ENCODE measurements at places on chromosomes 2 and 18.

GRCh38 chr2:180000434-180000833, 6.7 kb downstream of the CWC22 start:
- H3K27ac ChIP-seq: no peak overlapping the region
- H3K4me3 ChIP-seq: no peak overlapping the region
- H3K27me3 ChIP-seq: no peaks in the 10 kb centered on the region
- H3K4me1 ChIP-seq: peaks cover under 1% of the 10 kb centered on the region

DNA sequence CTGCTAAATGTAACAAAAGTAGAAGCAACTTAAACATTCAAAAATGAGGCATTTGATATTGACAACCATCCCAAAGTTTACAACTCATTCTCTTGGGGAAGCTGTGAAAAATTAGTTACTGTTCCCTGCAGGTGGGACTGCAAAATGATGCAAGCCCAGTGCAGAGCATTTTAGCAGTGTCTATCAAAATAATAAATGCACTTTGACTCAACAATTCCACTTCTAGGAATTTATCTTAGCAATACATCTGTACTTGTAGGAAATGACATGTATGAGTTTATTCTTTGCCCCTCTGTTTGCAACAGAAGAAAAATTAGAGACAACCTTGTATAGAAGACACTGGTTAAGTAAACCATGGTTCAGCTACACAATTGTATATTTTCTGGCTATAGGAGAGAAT, 48.0 kb upstream of the TLK1 start:
- H3K4me1 ChIP-seq: peaks cover 5% of the 10 kb centered on the region
- H3K4me3 ChIP-seq: no peak overlapping the region
- H3K27me3 ChIP-seq: no peaks in the 10 kb centered on the region
- no peaks in the 10 kb centered on the region for H3K36me3 ChIP-seq
- H3K27ac ChIP-seq: no peak overlapping the region

- no peaks in the 10 kb centered on the region for H3K4me1 ChIP-seq
- no peak for DNase-seq
- no peaks in the 10 kb centered on the region for H3K27me3 ChIP-seq
- H3K36me3 ChIP-seq: no peaks in the 10 kb centered on the region
- no peak overlapping the region for H3K27ac ChIP-seq
Observed at GRCh38 chr2:119276864-119277263, 53.2 kb downstream of the STEAP3 start.

DNA sequence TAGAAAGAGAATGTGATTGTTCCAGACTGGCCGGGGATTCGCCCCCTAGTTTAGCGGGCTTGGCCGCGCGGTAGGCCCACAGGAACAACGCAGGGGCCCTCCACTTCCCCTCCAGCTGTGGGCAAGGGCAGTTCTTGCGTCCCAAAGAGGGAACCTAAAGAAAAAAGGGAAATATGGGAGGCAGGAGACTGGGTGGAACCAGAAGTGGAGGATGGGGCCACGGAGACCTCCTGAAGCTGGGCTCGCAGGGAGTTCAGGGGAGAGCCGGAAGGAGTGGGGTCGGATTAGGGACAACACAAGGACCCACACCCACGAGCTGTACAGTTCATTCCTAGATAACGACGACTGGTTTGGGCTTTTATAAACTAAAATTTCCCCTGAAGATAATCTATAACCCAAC, 18.2 kb downstream of the GNLY start:
- no peak for DNase-seq
- H3K27me3 ChIP-seq: no peaks in the 10 kb centered on the region
- H3K4me1 ChIP-seq: no peaks in the 10 kb centered on the region
- no peak overlapping the region for H3K27ac ChIP-seq

- H3K4me3 ChIP-seq: no peak overlapping the region
- H3K27ac ChIP-seq: no peak overlapping the region
- DNase-seq: no peak
- no peaks in the 10 kb centered on the region for H3K4me1 ChIP-seq
Observed at GRCh38 chr18:2444201-2444875, 127.0 kb downstream of the METTL4 start.

- no peaks in the 10 kb centered on the region for H3K36me3 ChIP-seq
- no peaks in the 10 kb centered on the region for H3K4me1 ChIP-seq
- no peak overlapping the region for H3K27ac ChIP-seq
- no peak overlapping the region for H3K4me3 ChIP-seq
- H3K27me3 ChIP-seq: no peaks in the 10 kb centered on the region
- no peak for DNase-seq
Observed at GRCh38 chr2:51534166-51534565, 502.2 kb upstream of the NRXN1 start.

DNA sequence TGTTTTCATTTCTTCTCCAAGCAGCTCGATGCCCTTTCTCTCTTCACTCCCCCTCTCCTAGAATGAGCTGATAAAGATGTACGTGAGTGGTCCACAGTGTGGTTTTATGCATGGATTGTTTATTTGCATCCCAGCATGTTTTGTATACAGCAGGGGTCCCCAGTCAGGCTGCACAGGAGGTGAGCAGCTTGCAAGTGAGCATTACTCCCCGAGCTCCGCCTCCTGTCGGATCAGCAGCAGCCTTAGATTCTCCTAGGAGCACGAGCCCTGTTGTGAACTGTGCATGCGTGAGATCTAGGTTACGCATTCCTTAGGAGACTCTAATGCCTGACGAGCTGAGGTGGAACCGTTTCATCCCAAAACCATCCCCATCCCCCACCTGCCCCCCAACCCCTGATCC, 262.6 kb downstream of the AGAP1 start:
- no peak overlapping the region for H3K4me3 ChIP-seq
- no peaks in the 10 kb centered on the region for H3K36me3 ChIP-seq
- no peaks in the 10 kb centered on the region for H3K27me3 ChIP-seq
- no peak for DNase-seq
- no peak overlapping the region for H3K27ac ChIP-seq

DNA sequence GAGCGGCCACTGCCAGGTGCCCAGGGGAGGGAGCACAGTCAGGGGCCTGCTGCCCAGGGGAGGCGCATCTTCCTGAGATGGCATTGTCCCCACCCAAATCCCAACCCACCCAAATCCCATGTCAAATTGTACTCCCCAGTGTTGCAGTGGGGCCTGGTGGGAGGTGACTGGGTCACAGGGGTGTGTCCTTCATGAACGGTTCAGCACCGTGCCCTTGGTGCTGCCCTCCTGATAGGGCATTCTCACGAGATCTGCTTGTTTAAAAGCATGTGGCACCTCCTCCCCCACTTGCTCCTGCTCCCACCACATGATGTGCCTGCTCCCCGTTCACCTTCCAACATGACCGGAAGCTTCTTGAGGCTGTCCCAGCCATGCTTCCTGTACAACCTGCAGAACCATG, 27.6 kb downstream of the ANKMY1 start:
- no peaks in the 10 kb centered on the region for H3K36me3 ChIP-seq
- no peaks in the 10 kb centered on the region for H3K27me3 ChIP-seq
- no peak overlapping the region for H3K27ac ChIP-seq
- no peaks in the 10 kb centered on the region for H3K4me1 ChIP-seq
- no peak for DNase-seq
- no peak overlapping the region for H3K4me3 ChIP-seq

DNA sequence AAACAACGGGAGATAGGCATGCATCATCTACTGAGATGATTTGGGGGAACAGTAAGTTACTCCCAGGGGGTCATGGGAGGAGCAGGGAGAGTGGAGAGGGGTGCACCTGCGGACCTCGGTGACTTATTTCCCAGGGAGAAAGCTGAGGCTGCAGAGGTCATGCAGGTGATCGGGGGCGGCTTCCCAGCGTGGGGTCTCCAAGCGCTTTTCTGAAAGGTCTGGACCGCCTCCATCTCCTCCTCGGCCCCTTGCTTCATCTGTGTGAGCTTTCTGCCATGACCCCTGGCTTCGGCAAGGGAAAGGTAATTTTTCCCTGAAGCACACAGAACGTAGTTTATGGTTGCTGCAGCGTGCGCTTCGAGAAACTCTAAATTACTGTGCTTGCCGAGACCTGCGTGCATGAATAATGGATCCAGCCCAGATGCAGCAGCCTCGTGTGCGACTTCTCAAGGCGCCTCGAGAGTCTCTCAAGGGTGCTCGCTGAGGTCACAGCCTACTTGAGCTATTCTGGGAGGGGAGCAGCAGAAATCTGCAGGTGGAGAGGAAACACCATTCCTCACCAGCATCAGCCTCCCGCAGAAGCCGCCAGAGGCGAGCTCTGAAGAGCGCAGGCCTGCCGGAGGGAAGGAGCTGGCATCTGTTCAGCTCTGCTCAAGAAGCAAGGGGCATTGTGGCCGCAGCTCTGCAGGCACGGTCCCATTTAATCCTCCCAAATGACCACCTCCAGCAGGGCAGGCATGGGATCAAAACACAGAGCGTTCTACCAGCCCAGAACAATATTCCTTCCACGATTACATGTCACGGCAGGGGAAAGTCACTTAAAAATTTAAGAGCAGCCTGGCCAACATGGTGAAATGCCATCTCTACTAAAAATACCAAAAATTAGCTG, 308.4 kb upstream of the MYT1L start:
- no peak overlapping the region for H3K27ac ChIP-seq
- H3K4me1 ChIP-seq: no peaks in the 10 kb centered on the region
- H3K4me3 ChIP-seq: no peak overlapping the region
- H3K36me3 ChIP-seq: no peaks in the 10 kb centered on the region

DNA sequence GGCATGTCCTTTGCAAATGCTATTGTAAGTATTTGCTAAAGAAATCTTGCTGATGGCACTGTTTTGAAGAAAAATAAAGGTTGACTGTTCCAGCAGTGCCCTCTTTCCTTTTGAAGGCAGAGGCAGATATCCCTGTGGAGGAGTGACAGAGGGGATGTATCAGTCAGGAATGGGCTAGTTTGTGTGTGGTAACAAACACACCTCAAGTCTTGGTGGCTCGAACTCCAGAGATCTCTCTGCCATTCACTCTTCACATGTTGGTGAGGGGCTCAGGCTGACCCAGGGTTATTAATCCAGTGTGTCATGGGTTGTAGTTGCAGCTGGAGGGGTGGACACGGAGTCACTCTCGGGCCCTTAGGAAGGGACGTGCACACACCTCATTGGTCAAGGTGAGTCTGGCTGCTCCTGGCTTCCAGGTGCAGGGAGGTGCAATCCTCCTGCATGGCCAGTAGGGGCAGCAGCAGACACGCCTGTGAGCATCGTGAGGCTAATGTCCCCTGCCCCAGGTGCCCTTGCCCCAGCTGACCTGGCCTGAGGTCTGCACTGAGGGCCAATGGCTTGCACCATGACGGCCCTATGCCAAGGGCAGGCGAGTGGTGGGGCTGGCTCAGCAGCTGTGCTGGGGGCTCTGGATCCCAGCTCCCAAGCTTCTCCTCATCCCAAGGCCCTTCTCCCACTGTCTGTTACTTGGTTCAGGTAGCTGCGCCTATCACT, 146.5 kb downstream of the ASB1 start:
- H3K36me3 ChIP-seq: no peaks in the 10 kb centered on the region
- no peaks in the 10 kb centered on the region for H3K4me1 ChIP-seq
- H3K27me3 ChIP-seq: no peaks in the 10 kb centered on the region
- no peak for DNase-seq
- no peak overlapping the region for H3K4me3 ChIP-seq

GRCh38 chr2:111946294-111947114, 48.1 kb downstream of the MERTK start:
- no peak overlapping the region for H3K27ac ChIP-seq
- no peaks in the 10 kb centered on the region for H3K36me3 ChIP-seq
- no peak for DNase-seq
- H3K4me1 ChIP-seq: no peaks in the 10 kb centered on the region
- H3K27me3 ChIP-seq: no peaks in the 10 kb centered on the region
- no peak overlapping the region for H3K4me3 ChIP-seq

GRCh38 chr18:706405-706804, 6.0 kb downstream of the ENOSF1 start:
- no peak for DNase-seq
- no peaks in the 10 kb centered on the region for H3K27me3 ChIP-seq
- H3K4me1 ChIP-seq: peaks cover 8% of the 10 kb centered on the region
- H3K27ac ChIP-seq: no peak overlapping the region

- H3K4me3 ChIP-seq: no peak overlapping the region
- no peak for DNase-seq
- no peak overlapping the region for H3K27ac ChIP-seq
- H3K27me3 ChIP-seq: no peaks in the 10 kb centered on the region
Observed at GRCh38 chr2:131394147-131394931, 30.4 kb upstream of the RAB6D start.

- no peaks in the 10 kb centered on the region for H3K4me1 ChIP-seq
- H3K27ac ChIP-seq: no peak overlapping the region
- peaks cover 10% of the 10 kb centered on the region for H3K27me3 ChIP-seq
- no peak for DNase-seq
Observed at GRCh38 chr2:176161825-176162626, 4.9 kb downstream of the HOXD3 start.

- no peak for DNase-seq
- no peak overlapping the region for H3K4me3 ChIP-seq
- H3K36me3 ChIP-seq: no peaks in the 10 kb centered on the region
- no peak overlapping the region for H3K27ac ChIP-seq
- H3K4me1 ChIP-seq: no peaks in the 10 kb centered on the region
- H3K27me3 ChIP-seq: no peaks in the 10 kb centered on the region
Observed at GRCh38 chr2:108228537-108228936, 11.2 kb upstream of the SULT1C3 start.

DNA sequence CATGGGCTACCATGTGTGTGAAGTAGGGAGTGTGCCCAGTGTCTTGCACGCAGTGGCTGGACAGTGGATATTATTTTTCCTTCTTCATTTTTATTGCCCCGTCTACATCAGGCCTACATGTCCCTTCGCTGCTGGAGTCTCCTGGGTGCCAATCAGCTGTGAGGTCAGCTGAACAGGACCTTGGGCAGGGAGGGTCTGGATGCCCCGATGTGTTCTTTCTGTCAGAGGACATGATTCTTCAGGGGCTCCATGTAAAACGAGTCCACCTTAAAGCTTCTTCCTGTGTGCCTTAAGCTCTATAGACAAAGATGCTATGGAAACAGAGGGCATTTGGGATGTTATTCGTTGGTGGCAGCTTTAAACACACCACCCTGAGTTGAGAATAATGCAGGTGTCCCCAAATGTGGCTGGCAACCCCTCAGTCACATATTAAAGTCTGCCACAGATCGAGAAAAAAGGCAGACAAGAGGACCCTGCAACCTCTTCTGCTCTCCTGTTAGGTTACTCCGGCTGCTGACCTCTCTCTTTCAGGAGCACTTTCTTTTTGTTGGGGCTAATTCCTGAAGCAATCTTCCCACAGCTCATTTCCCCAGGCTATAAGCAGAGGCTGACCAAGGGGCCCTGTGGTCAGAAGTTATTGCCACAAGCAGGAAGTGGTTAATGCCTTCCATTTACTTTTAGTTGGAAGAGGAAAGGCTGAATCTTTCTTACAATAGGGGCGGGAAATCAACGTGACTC, 20.0 kb downstream of the GREB1 start:
- no peaks in the 10 kb centered on the region for H3K36me3 ChIP-seq
- H3K4me3 ChIP-seq: no peak overlapping the region
- H3K27me3 ChIP-seq: no peaks in the 10 kb centered on the region
- no peak for DNase-seq
- H3K27ac ChIP-seq: no peak overlapping the region
- no peaks in the 10 kb centered on the region for H3K4me1 ChIP-seq

DNA sequence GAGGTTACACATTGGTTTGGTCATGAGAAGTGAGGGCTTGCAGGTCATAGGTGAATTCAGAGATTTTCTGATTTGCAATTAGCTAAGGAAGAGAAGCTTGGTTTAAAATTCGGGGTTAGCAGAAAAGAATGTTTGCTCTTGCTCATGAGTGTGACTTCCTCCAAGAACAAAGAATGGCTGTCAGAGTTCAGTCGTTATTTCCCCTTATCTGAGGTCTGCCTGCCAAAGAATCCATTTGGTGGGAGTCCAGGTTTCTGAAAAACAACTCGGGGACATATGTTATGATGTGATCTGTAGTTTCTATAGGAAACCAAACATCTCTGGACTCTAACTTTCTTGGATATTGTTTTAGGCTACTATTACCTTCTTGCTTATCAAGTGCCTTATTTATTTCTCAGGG, 3.2 kb upstream of the UGT1A6 start:
- no peak overlapping the region for H3K27ac ChIP-seq
- H3K36me3 ChIP-seq: no peaks in the 10 kb centered on the region
- no peak overlapping the region for H3K4me3 ChIP-seq
- DNase-seq: no peak
- no peaks in the 10 kb centered on the region for H3K27me3 ChIP-seq
